Stimulated activated CD4-positive, alpha-beta T cell treated with anti-CD3 and anti-CD28 coated beads, Interleukin-4, amount 100 ng/mL, for 48 hours (primary cell): ENCODE measurements at places on chromosomes 7 and 10.

GRCh38 chr10:52491246-52491995, 177.3 kb downstream of the DKK1 start:
- no peak for DNase-seq

DNA sequence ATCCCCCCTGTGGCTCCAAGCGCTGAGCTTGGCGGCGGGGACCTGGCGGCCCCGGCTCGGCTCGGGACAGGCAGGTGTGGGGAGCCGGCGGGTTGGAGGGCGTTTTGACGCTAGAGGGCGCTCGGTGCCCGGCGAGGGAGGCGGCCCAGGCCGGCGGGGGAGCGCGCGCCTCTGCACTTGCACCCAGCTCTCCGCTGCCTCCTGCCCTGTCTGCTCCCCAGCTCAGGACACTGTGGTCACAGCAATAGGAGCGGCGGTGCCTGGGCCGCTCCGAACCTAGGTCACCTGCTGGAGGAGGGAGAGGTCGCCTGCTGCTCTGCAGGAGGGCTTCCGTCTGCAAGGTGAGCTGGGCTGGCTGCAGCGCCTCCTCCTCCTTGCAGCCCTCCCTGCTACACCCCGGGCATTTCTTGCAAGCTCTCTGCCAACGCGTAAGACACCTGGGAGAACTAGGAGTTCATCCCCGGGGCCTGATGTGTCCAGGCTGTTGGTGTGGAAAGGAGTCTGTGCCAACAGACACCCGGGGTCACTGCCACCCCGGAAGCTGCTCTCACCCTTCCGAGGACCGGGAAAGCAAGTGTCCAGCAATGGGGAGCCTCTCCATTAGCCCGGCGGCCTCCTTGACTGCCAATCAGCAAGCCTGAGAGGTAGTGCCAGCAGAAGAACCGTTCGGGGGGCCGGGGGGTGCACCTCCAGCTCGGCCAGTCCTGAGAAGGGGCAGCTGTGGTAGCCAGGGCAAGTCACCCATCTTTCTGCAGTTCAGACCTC, 620.4 kb downstream of the GALNT17 start:
- peak; percentile 54 for DNase-seq

- DNase-seq = no peak
These were observed 32.5 kb downstream of the CDCA7L start for GRCh38 chr7:21912931-21913780.

DNA sequence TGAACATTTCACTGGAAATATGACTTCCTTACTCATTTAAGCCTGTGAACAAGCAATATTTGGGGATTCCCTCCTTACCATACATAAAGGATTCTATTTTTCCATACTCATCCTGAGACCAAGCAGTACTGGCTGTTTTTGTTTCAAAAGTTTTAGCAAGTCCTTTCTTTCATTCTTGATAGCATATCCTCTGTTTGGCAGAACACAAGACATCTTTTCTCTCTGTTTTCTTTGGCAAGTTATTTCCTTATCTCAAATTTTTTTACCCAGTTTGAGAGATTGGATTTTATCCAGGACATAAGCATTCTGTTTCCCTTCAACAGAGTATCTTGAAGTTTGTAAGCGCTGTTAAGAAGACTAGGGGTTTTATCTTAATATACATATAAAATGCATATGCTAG, 3.0 kb upstream of the WASL start:
- no peak for DNase-seq

GRCh38 chr7:31068006-31068675, 16.0 kb downstream of the ADCYAP1R1 start:
- DNase-seq = no peak

DNA sequence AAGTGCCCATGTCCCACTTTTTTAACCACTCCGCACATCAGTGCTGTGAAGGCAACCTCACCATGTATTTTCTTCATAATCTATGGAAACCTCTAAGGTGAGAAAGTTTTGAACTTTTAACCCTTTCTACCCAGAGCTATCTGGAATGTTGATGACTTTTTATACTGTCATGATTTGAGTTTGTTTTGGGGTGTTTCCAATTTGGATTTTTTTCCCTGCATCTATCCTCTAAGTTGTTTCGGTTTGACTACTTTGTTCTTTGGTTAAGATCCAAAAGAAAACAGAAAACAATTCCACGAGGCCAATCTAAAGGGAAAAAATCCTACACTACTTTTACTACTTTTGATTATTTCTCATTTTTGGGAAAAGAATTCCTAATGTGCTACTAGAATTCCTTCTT, 279.7 kb downstream of the USP6NL start:
- DNase-seq = no peak

GRCh38 chr10:129642427-129642826, 175.4 kb downstream of the MGMT start:
- no peak for DNase-seq

GRCh38 chr7:1654111-1654510, 16.0 kb upstream of the ELFN1 start:
- DNase-seq = no peak

GRCh38 chr7:23715099-23715498, 5.1 kb downstream of the STK31 start:
- no peak for DNase-seq

DNA sequence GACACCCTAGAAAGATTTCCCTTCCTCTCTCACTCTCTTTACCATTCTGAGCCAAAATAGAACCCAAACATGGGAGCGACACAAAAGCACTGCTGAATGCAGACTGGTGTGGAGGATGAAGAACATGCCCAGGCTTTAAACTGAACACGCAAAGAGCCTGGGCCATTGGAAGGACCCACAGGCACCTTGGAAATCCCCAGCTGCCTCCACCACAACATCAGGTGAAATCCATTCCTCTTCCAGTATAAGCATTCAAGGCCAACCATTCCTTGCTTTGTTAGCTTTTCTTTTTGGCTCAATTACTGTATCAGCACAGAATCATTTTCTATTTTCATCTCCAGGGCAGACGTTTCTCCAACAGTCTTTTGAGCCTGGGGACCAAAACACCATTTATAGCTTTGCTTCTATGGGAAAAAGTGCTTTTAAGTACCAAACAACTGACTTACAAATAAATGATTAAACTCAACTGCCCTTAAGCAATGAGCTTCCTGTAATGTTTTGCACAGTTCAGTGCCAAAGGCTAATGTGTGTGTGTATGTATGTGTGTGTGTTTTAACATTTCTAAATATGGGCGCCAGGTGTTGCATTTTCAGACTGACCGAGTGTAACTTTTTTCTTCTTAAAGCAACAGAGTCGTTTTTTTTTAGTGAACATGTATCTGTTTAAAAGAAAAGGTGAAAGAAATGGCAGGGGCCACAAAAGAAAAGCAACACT, 16.2 kb upstream of the BLNK start:
- DNase-seq = no peak

GRCh38 chr10:102118867-102119266, 1.3 kb downstream of the LDB1 start:
- DNase-seq = no peak

GRCh38 chr7:30859940-30860496, 51.6 kb upstream of the AQP1 start:
- no peak for DNase-seq

DNA sequence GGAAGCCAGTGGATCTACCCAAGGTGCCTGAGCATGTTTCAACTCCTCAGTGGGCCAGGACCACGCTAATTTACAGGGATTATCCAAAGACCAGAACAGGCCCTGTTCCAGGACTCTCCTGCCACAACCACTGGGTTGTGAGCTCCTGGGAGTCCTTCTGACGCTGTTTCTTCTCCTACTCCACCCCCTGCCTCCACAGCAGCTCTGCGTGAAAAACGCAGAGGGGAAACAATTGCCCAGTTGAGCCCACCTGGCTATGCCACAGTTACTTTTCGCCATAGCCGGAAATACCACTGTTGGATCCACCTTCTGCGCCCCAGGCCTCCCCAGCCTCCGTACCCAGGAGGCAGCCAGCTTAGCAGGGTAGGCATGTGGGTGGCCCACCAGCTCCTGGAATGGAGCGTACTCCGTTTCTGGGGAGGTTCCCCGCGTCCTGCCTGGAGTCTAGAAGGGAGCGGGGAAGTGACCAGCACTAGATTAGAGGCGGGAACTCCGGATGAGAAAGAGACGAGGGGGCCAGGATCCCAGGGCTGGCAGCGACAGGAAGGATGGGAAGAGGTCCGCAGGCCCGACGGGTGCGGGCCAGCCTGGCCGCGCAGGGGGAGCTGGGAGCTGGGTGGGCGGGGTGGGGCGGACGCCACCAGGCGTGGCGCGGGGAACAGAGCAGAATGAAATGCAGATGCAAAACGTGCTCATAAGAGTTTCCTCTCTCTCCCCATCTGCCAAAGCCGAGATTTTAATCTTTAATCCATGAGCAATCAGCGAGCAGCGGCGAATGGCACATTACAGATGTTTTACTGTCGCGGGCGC, 32.1 kb upstream of the PAX2 start:
- no peak for DNase-seq

- DNase-seq = no peak
These were observed 46.1 kb downstream of the CAMK2B start for GRCh38 chr7:44279286-44279685.

DNA sequence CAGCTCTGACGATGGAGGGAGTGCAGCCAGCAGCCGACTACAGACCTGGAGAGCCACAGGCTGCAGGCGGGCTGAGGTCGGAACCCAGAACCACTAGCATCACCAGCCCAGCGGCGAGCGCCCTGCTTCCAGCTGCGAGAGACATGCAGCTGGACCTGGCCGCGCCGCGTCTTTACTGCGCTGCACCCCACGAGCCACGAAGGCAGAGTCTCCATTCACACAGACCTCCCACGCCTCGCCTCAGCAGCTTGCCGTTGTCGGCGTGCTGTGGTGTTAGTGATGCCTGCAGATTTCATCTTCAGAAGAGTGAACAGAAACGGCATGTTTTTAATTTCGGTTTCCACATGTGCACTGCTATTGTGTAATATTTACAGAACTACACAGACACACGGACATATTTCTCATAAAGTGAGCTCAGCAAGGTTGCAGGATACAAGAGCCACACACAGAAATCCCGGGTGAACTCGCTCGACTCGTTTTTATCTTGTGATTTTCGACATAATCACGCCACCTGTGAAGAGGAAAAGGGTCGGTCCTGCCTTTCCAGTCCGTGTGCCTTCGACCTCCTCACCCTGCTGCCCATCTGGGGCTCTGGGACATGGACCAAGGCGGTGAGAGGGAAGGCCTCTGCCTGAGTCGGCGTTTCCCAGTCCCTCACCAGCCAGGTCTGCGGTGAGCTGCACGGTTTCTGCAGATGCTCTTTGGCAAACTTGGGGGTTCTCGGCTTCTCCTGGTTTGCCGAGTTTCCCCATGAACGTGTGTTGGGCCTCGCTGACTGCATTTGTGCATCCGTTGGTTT, 252.2 kb downstream of the ELFN1 start:
- peak; percentile 51 for DNase-seq

- no peak for DNase-seq
These were observed 1264.1 kb upstream of the AUTS2 start for GRCh38 chr7:68334216-68334615.

- DNase-seq = peak; percentile 80
These were observed at the start of gene ZNF273 for GRCh38 chr7:64902806-64903721. ZNF273 (plus strand) TSS chr7:64903273; CDS start chr7:64903318, 45 bp downstream.

DNA sequence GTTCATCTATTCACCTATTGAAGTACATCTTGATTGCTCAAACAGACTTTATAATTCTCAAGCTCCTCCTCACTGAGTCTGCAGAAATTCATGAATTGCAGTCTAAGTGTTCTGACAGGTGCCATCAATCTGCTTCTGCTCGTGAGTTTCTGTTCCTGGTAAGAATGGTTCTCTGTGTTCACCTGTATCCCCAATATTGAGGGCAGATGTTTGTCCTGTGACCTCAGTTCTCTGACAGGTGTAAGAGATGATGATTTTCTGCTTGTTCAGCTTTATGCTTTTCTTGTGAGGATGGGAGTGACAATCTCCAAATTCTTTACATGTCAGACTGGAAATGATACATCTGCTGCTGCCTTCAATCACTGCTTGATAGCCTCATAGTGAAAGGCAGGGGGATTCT, 736.9 kb upstream of the COBL start:
- no peak for DNase-seq

- DNase-seq = no peak
These were observed 109.4 kb upstream of the PDE1C start for GRCh38 chr7:32179567-32179966.

DNA sequence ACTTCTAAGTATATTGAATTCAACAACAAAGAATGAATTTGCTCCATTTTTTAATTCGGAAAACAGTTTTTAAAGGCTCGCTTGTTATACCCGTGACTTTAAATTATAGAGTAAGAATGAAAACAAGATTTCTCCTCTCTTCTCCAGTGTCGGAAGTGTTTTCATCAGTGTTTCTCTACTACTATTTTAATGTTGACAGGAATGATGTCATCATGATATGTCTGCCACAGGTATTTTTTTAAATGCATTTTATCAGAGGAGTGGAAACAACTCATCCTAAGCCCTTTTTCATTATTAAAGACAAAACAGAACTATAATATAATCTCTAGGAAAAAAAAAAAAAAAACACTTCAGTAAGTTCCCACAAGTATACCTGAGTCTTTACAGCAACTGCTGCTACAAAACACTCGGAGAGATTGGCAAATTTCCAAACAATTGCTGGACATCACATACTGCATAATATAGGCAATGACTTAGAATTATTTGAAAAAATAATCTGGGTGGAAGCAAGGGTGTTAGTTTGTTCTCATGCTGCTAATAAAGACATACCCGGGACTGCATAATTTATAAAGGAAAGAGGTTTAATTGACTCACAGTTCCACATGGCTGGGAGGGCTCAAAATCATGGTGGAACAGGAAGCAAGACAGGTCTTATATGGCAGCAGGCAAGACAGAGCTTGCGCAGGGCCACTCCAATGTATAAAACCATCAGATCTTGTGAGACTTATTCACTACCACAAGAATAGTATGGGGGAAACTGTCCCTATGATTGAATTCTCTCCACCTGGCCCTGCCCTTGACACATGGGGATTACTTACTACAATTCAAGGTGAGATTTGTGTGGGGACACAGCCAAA, 4.8 kb upstream of the RNF32 start:
- DNase-seq = no peak

DNA sequence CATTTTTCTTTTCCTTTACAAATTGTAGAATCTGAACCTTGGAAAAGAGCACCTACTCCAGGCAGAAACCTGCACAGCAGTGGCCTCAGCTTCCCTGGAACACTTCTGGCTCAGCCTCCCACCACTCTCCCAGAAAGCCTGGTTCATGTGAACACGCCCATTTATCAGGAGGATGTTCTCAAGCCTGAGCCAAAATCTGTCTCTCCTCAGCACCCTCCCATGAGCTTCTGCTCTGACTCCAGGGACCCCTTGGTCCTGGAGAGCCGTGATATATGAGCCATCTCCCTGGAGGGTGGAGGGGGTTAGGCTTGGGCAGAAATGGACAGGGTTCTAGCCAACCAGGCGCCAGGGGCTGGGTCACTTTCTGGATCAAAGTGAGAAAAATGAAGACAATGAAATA, 10.1 kb downstream of the GDF2 start:
- no peak for DNase-seq

GRCh38 chr7:17512181-17512675, 213.8 kb downstream of the AHR start:
- no peak for DNase-seq

DNA sequence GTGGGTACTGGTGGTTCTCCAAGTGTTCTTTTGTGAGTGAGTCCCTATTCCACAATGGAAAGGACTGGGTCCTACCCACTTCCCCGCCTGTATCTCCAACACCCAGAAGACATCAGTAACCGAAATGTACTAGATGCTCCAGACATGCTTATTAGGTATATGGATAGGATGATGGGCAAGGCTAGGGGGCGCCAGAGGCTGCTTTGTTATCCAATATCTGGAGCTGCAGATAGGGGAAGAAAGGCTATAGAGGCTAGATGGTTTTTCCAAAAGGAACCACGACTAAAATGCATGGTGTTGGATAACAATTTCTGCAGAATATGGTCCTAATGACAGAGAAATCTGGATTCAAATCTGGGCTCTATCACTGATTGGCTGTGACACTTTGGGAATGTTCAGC, 56.2 kb upstream of the TM9SF3 start:
- peak; percentile 63 for DNase-seq
